Esophagus muscularis mucosa (tissue), 4 donors: ENCODE measurements at places on chromosomes 16 and 17. TPM values are rescaled to one million over a fixed set of nuclear protein-coding genes. Genes with fewer than 3 reads are reported as not detected.

DNA sequence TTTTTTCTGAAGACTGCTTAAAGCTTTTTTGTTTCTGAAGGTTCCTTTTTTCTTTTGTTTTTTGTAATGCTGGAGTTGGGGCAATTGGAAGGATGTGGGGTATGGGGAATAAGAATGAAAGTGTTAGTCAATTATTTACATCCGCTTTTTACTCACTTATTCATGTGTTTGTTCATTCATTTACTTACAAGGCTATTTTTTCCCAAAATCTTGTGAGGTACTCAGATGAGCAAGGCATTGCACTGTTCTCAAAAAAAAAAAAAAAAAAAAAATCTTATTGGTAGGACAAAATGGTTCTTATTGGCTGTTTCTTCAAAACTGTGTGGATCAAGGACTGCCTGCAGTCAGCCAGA lies 55.7 kb downstream of the PLD6 start:
- H3K27ac ChIP-seq = peak overlapping the region; percentile 72
- peaks cover 82% of the 10 kb centered on the region for H3K36me3 ChIP-seq
- H3K27me3 ChIP-seq = no peaks in the 10 kb centered on the region
- no peak for DNase-seq
- H3K4me3 ChIP-seq = no peak overlapping the region

GRCh38 chr17:44071198-44071520 lies 624 bp downstream of the G6PC3 start:
- DNase-seq = peak; percentile 93
- peaks cover 27% of the 10 kb centered on the region for H3K36me3 ChIP-seq
- H3K27me3 ChIP-seq = no peaks in the 10 kb centered on the region
- peak overlapping the region; percentile 92 for H3K27ac ChIP-seq
- H3K4me1 ChIP-seq = peaks cover 60% of the 10 kb centered on the region
- H3K4me3 ChIP-seq = peak overlapping the region; percentile 68

DNA sequence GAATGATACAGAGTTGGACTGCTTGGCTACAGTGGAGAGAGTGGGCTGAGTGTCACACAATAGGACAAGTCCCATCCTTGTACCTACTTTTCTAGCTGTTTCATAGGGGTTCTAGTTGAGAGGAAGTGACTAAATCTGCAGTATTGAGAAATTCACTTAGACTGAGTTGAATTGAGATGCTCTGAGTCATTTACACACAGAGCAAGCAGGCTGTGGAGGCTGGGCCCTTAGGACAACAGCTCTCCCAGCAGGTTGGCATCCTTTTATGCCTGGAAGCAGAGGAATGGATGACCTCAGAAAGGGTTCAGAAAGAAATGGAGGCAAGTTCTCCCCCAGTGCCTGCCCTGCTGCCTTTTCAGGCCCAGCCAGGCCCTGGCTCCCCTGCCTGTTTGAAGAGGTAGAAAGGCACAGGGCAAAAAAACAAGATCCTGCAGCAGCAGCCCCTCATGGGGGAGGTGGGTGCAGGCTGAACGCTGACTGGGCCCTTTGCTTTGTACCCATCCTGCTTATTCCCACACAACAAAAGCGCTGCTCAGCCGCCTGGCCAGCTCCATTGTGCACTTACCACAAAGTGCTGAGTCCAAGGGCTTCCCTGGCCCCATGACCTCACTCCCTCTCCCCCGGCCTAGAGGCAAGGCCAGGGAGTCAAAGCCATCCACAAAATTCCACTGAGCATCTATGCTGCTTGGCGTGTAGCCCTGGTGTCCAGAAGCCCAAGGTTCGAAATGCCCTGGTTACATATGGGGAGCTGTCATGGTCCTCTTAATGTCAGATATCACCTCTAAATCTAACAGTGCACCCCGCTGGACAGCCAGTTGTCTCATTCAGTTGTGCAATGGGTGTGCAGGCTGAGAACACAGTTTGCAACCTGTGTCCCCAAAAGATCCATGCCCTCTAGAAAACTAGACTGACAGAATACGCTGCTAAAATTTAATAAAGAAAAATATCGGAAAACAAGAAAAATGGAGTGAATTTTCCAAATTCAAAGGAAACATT lies 5.4 kb upstream of the CRYBA1 start:
- peak overlapping the region; percentile 33 for H3K27ac ChIP-seq
- H3K4me1 ChIP-seq = peaks cover 6% of the 10 kb centered on the region

- peaks cover 38% of the 10 kb centered on the region for H3K4me1 ChIP-seq
- no peak overlapping the region for H3K4me3 ChIP-seq
- no peaks in the 10 kb centered on the region for H3K27me3 ChIP-seq
- H3K36me3 ChIP-seq = no peaks in the 10 kb centered on the region
- peak overlapping the region; percentile 11 for H3K27ac ChIP-seq
Observed at GRCh38 chr17:77882481-77883212, 75.9 kb upstream of the TNRC6C start.

DNA sequence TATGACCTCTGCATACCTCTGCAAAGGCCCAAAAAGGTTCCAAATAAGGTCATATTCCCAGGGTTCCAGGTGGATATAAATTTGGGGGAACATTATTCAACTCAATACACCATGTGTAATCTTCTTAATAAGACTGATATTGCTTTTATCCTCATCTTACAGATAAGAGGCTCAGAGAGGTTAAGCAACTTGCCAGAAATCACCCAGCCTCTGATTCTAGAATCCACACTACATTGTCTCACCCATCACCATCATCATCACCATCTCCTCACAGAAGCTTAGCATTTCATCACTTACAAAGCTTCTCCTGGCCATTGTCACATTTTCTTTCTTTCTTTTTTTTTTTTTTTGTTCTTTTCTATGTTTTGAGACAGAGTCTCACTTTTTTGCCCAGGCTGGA lies 15.4 kb upstream of the KIFC3 start:
- H3K4me1 ChIP-seq = peaks cover 17% of the 10 kb centered on the region
- no peak for DNase-seq
- no peak overlapping the region for H3K4me3 ChIP-seq

The PLA2G10 gene
- total RNA-seq = not detected

The ARL5C gene
- total RNA-seq = not detected
